ENCODE measurements at places on chromosomes 6 and 20. TPM values are rescaled to one million over a fixed set of nuclear protein-coding genes. Genes with fewer than 3 reads are reported as not detected.

DNA sequence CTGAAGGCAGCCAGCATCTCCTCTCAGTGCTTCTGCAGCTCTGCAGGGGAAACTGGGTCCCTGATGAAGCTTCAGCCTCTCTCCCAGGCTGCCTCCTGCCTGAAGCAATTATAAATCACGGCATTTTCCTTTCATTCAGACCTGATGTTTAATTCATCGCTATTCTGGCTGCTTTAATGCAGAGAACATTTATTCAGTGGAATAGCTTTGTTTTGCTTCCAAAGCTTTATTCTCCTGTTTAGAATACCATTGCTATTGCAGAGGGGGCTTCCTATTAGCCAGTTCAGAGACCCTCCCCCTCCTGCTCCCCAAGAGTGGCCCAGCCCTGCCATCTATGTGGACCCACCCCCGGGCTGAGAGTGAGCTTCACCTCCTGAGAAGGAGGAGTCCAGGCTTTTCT lies 255.6 kb downstream of the LRFN2 start:
- no peaks in the 10 kb centered on the region for H3K4me1 ChIP-seq
- DNase-seq = no peak
- H3K27ac ChIP-seq = no peak overlapping the region
- no peaks in the 10 kb centered on the region for H3K27me3 ChIP-seq

DNA sequence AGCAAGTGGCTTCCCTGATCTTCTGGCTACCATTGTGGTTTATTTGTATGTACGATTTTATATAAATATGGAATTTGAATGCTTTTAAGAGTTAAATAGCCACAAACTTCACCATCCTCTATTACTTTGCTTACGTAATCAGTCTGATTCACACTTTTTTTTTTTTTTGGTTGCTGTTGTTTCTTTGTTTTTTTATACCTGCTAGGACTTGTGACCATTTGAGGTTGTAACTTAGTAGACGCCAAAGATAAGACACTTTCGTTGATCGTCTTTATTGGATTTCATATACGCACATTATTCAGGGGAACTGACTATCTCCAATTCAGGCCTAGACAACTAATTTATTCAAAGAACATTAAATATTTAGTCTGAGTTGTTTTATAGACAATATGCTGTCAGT lies 559.0 kb downstream of the CBLN4 start:
- no peak overlapping the region for H3K27ac ChIP-seq
- H3K4me1 ChIP-seq = no peaks in the 10 kb centered on the region
- DNase-seq = no peak
- H3K4me3 ChIP-seq = no peak overlapping the region
- H3K27me3 ChIP-seq = no peaks in the 10 kb centered on the region

DNA sequence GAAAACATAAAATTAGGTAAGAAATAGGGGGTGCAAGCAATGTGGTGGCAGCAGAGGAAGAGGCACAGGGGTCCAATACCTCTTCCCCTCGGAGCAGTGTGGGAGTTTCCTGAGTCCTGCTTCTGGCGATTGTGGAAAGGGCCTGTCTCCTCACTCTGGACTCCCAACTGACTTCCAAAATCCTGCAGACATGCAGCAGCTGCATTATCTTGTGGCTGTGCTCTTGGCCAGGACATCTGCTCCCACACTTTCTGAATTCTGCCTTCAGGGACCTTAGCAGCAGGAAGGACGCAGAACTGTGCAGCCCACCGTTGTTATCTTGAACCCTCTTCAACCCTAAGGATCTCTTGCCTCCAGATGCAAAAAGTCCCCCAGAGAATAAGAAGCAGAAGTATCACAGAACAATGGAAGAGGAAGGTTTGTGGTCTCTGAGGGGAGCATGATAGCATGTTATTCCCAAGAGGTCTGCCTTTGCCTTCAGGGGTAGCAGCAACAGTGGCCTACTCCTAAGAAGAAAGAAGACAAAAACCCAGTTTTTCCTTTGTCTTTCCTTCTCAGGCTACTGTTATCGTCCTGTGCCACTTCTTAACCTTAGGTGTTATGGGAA lies 102.5 kb upstream of the EMILIN3 start:
- no peak overlapping the region for H3K27ac ChIP-seq
- H3K27me3 ChIP-seq = no peaks in the 10 kb centered on the region
- DNase-seq = no peak
- H3K4me1 ChIP-seq = peaks cover 13% of the 10 kb centered on the region
- H3K36me3 ChIP-seq = peaks cover 22% of the 10 kb centered on the region

GRCh38 chr20:30168800-30169138 lies 1088.7 kb upstream of the DEFB115 start:
- H3K27ac ChIP-seq = no peak overlapping the region
- no peak for DNase-seq
- H3K4me1 ChIP-seq = no peaks in the 10 kb centered on the region
- no peaks in the 10 kb centered on the region for H3K36me3 ChIP-seq
- H3K27me3 ChIP-seq = no peaks in the 10 kb centered on the region
- no peak overlapping the region for H3K4me3 ChIP-seq

- no peak for DNase-seq
- H3K4me1 ChIP-seq = no peaks in the 10 kb centered on the region
- H3K27ac ChIP-seq = no peak overlapping the region
- no peaks in the 10 kb centered on the region for H3K27me3 ChIP-seq
- no peaks in the 10 kb centered on the region for H3K36me3 ChIP-seq
Observed at GRCh38 chr6:134951494-134952263, 1.8 kb upstream of the ALDH8A1 start.

The DUSP15 gene
- total RNA-seq = not detected

DNA sequence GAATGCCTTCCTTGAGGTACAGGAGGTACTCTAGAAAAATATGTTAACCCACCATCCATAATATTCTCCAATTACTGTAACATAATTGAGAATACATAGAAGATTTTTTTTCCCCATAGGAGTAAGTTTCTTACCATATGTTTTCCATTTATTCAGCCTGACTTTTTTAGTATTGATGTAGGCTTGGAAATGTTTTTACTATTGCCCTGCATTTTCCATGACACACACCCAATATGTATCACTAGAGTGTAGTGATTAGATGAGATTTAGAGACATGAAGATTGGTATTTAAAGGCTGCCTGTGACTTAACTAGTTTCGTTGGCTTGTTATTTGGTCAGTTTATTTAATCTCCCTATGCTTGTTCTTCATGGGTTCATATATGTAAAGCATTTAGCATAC lies 39.5 kb downstream of the KCNQ5 start:
- no peaks in the 10 kb centered on the region for H3K27me3 ChIP-seq
- no peak for DNase-seq
- H3K36me3 ChIP-seq = no peaks in the 10 kb centered on the region
- no peaks in the 10 kb centered on the region for H3K4me1 ChIP-seq
- H3K27ac ChIP-seq = no peak overlapping the region

- no peaks in the 10 kb centered on the region for H3K36me3 ChIP-seq
- no peaks in the 10 kb centered on the region for H3K27me3 ChIP-seq
- peaks cover 7% of the 10 kb centered on the region for H3K4me1 ChIP-seq
- no peak overlapping the region for H3K4me3 ChIP-seq
Observed at GRCh38 chr6:71079677-71080076, 122.8 kb upstream of the B3GAT2 start.

GRCh38 chr6:56101141-56101553 lies 146.2 kb downstream of the COL21A1 start:
- H3K27ac ChIP-seq = peak overlapping the region; percentile 33
- H3K27me3 ChIP-seq = no peaks in the 10 kb centered on the region
- no peaks in the 10 kb centered on the region for H3K36me3 ChIP-seq
- DNase-seq = peak; percentile 94
- no peak overlapping the region for H3K4me3 ChIP-seq

The EYS gene
- under 0.01 TPM for total RNA-seq

The FERMT1 gene
- total RNA-seq = 1.7 TPM

- no peak overlapping the region for H3K4me3 ChIP-seq
- peak overlapping the region; percentile 15 for H3K27ac ChIP-seq
- no peaks in the 10 kb centered on the region for H3K27me3 ChIP-seq
Observed at GRCh38 chr20:362271-363254, 15.7 kb downstream of the NRSN2 start.

- no peak overlapping the region for H3K27ac ChIP-seq
- H3K27me3 ChIP-seq = no peaks in the 10 kb centered on the region
- peaks cover 4% of the 10 kb centered on the region for H3K36me3 ChIP-seq
- peaks cover 3% of the 10 kb centered on the region for H3K4me1 ChIP-seq
Observed at GRCh38 chr6:147227770-147228320, 23.6 kb downstream of the STXBP5 start.

The TNNC2 gene
- total RNA-seq = 0.28 TPM

DNA sequence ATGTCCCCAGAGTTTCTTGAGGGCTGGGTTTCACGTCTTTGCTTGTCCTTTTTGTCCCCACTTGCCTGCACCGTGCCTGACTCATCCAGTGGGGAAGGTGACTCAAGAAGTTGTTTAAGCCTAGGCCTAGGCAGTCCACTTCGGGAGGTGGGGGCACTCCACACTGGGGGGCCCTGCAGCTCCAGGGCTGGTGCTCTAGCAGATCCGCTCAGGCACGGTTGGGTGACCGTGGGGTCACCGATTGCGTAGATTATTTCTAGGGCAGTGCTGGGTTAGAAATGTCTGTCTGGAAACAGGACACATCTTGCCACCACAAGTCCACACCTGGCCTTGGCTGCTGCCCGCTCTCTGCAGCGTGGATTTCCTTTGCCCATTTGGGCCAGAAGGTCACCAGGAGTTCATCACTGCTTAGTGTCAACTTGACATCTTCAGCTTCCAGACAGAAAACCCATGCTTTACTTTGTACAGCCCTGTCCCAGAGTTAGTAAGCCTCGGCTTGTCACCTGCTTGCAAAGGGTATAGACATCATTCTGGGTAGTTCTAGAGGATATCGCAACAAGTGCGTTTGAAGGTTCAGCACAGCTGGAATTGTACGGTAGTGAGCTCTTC lies 13.6 kb upstream of the C20orf144 start:
- H3K27me3 ChIP-seq = no peaks in the 10 kb centered on the region
- H3K27ac ChIP-seq = no peak overlapping the region
- DNase-seq = no peak
- H3K36me3 ChIP-seq = peaks cover 23% of the 10 kb centered on the region
- peaks cover 3% of the 10 kb centered on the region for H3K4me1 ChIP-seq

The CFAP206 gene
- total RNA-seq = 0.28 TPM

The COL11A2 gene
- total RNA-seq = under 0.01 TPM

The SLC22A23 gene
- 0.56 TPM for total RNA-seq

DNA sequence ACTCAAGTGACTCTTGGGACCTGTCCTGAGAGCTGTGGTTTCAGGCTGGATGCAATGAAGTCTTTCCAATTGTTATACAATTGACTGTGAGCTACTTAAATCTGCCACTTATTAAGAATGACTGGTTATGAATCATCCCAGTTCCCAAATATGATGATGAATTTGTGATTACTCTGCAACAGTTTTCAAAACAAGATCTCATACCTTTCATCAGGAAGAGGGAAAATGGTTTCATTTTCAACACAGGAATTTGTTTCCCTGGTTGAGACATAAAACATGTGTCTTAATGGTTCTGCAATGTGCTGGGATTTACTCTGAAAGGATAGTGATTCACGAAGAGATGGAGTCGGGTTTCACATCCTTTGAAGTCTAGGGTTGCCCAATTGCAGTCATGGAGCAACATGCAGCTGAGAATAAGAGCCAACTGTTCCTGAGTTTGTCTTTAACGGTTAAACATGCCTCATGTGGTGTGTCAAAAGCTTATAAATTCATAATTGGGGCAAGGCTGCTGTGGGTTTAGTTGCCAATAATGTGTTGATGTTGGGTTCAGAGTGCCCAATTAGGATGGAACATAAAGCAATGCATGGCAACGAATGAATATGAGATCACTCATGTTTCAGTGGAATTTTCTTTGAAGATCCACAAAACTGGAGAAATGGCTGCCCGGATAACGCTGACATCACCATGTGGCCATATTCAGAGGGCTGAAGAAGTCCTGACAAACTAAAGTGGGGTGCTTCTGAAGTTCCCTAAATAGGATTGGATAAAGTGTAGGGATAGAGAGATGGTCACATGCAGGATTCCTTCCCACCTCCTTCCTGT lies 41.0 kb downstream of the CYP24A1 start:
- H3K4me3 ChIP-seq = peak overlapping the region; percentile 9
- no peaks in the 10 kb centered on the region for H3K27me3 ChIP-seq
- H3K4me1 ChIP-seq = peaks cover 13% of the 10 kb centered on the region

DNA sequence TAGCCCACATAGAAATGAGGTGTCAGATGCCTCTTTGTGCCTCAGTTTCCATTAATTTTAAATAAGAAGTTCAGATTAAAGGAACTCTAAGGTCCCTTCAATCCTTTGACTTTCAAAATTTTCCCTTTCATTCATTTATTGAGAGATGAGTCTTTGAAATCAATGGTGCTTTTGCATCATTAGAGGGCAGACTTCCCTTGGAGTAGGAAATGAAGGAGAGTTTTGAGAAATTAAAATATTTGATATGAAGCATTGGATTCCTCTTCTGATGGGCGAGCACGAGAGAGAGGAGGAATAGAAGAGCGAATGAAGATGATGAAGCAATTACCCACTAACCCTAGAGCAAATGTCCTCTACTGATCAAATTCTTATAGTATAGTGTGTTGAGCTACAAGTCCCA lies 105.7 kb downstream of the EDN1 start:
- no peaks in the 10 kb centered on the region for H3K27me3 ChIP-seq
- H3K36me3 ChIP-seq = no peaks in the 10 kb centered on the region

- no peaks in the 10 kb centered on the region for H3K27me3 ChIP-seq
- no peak overlapping the region for H3K4me3 ChIP-seq
- H3K4me1 ChIP-seq = peaks cover 20% of the 10 kb centered on the region
- no peaks in the 10 kb centered on the region for H3K36me3 ChIP-seq
- no peak overlapping the region for H3K27ac ChIP-seq
Observed at GRCh38 chr20:50229156-50229607, 38.6 kb downstream of the CEBPB start.

The LPIN3 gene
- 1.7 TPM for total RNA-seq

- H3K4me1 ChIP-seq = peaks cover 14% of the 10 kb centered on the region
- no peaks in the 10 kb centered on the region for H3K27me3 ChIP-seq
- H3K4me3 ChIP-seq = no peak overlapping the region
- H3K36me3 ChIP-seq = no peaks in the 10 kb centered on the region
- DNase-seq = no peak
Observed at GRCh38 chr6:100176951-100177710, 183.1 kb upstream of the MCHR2 start.

DNA sequence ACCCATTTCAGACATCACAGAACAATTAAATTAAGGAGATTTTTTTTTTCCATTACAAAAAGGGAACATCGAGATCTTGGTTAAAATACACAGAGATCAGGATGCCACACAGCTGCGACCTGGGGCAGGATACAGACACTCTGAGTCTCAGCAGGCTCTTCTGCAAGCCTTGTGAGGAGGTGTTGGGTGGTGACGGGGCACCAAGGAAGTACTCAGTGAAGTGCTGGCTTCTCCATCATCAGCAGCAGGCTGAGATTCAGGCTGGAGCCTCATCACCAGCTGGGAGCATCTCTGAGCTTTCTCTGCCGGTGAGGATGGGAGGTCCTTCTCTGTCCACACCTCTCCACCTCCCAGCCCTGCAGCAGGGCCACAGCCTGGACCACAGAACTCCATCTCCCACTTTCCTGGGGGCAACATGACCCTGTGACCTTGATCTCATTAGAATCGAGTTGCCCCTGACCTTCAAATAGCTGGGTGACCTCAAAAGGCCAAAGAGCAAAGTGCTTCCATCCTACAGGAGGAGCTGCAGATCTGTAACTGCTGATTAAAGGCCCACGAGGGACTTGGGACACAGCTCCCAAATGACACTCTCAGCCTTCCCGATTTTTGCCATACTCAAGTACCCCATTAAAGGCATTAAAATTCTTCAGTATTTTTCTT lies 16.0 kb downstream of the PMEPA1 start:
- H3K27me3 ChIP-seq = no peaks in the 10 kb centered on the region
- H3K36me3 ChIP-seq = peaks cover 2% of the 10 kb centered on the region
- no peak overlapping the region for H3K27ac ChIP-seq
- DNase-seq = no peak

The FAM50B gene
- total RNA-seq = 3.9 TPM

The OR2H1 gene
- not detected for total RNA-seq

GRCh38 chr6:79635232-79635543 lies 4.1 kb downstream of the SH3BGRL2 start:
- H3K27me3 ChIP-seq = peaks cover 2% of the 10 kb centered on the region
- H3K27ac ChIP-seq = no peak overlapping the region
- peak; percentile 65 for DNase-seq
- peaks cover 6% of the 10 kb centered on the region for H3K4me1 ChIP-seq

Data from IMR-90 (cell line).